NCI-H2029 treated with DMSO at 0.1 percent for 48 hours (cell line): ENCODE measurements at places on chromosomes 1 and 21.

- DNase-seq = no peak
These were observed 15.8 kb upstream of the TTC22 start for GRCh38 chr1:54816951-54817350.

GRCh38 chr1:220321758-220322157 lies 49.5 kb upstream of the RAB3GAP2 start:
- no peak for DNase-seq

- DNase-seq = peak; percentile 1
These were observed 359 bp downstream of the LRRC3 start for GRCh38 chr21:44455524-44456213.

DNA sequence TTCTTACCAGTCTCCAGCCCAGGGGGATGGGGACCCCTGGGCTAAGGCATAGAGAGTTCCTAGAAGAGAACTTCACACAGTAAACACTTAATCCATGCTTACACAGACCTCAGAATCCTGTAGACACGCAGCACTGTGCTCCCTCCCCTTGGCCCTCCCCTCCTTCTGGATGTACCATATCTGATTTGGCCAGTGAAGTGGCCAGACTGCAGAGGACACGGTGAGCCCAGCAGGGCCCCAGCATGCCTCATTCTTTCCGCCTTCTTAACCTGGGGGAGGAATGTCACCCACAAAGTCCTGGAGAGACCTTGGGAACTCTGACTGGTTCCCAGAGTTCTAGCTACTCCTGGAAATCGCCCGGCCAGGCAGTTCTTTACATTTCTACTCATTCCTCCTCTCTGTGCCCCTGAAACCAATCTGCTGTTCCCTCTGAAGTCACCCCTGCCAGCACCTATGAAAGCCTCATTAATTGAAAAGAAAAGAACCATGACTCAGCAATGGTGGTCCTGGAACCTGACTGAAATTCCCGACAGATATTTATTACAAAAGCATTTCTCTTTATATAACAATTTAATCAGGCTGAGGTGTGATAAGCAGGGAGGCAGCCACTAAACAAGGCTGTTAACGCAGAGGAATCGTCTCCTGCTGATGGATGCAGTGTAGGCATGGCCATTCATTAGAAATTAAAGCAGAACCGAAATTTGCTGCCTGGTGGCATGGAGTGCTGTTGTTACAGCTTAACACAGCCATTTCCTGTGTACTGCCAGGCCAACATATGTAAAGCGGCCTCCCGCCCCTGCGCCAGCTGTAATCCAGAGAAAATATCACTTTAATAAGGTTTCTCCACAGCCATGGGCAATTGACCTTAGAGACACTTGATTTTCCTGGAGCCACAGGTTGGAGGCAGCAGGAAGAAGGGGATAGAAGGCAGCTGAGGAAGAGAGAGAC lies 74.6 kb upstream of the KCND3 start:
- no peak for DNase-seq

DNA sequence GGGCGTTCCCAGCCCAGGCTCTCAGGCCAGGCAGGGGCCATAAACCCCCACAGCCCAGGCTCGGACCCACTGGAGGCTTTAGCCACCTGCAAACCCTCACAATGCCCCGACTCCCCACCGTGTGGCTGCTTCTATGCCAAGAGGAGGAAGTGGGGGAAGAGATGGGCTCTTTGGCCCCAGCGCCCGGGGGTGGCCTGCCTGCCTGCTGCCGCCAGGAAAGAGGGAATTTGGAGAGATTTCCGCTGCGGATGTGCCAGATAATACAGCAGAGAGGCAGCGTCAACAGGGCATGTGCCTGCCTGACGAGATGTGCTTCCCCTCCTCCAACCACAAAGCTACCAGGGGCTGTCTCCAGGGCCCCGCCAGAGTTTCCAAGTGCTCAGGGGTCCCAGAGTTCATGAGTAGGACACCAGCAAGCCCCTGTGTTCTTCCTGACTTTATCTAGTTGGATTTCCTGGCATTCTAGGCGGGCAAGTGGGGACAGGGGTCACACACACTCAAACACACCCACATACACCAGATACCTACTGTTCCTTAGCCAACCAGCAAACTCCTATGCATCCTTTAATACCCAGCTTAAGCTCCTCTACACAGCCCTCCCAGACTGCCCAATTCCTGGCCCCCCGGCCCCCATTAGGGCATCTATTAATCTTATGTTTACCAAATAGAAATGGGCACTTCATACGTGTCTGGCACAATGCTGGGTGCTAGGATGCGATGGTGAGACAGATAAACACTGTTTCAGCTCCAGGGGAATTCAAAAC lies 14.1 kb downstream of the EPHA2 start:
- DNase-seq = no peak

DNA sequence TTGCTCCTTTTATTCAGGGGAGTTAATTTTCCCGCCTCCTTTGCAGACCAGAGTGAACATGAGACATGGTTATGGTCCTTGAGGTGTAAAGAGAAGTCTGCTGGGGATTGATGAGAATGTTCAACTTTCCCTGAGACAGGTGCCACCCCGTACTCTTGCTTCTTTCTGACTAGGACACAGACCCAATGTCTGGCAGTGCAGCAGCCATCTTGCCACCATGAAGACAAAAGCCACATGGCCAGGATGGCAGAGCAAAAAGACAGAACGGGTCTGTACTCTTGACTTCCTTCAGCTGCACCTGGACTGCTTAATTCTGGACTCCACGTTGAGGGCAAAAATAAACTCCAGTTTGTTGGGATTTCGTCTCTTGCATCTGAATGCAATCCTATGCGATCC lies 54.1 kb downstream of the KLHDC7A start:
- DNase-seq = no peak

DNA sequence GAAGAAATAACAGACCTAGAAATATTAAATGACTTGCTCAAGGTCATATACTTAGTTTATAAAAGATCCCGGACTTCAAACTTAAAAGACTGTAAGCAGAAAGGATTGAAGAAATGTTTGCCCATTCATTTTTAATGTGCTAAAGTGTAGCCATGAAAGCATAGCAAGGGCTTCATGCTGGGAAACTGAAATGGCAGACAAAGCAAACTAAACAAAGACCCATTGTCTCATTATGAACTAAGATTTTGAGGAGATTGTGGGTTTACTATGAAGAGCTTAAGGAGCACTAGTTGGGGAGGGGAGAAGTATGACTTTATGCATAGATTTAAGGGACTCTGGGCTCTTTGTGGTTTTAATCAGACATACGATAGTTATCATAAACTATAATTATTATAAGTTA lies 26.3 kb downstream of the ADAMTS1 start:
- DNase-seq = no peak

- DNase-seq = no peak
These were observed 338.8 kb downstream of the PLA2G4A start for GRCh38 chr1:187167555-187167954.

DNA sequence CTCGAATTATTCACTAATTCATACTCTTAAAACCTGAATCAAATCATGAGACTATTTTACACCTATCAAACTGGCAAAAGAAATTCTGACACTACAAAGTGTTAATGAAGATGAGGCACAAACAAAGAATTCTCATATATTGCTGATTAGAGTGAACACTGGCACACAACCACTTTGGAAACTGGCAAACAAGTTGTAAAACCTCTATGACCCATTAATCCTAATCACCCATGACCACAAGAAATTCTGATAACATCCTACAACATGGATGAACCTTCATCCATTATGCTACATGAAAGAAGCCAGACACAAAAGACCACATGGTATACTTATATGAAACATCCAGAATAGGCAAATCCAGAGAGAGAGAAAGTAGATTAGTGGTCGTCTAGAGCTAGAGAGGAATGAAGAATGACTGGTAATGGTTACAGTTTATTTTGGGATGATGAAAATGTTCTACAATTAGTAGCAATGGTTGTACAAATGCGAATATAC lies 8.5 kb downstream of the GPBP1L1 start:
- no peak for DNase-seq

DNA sequence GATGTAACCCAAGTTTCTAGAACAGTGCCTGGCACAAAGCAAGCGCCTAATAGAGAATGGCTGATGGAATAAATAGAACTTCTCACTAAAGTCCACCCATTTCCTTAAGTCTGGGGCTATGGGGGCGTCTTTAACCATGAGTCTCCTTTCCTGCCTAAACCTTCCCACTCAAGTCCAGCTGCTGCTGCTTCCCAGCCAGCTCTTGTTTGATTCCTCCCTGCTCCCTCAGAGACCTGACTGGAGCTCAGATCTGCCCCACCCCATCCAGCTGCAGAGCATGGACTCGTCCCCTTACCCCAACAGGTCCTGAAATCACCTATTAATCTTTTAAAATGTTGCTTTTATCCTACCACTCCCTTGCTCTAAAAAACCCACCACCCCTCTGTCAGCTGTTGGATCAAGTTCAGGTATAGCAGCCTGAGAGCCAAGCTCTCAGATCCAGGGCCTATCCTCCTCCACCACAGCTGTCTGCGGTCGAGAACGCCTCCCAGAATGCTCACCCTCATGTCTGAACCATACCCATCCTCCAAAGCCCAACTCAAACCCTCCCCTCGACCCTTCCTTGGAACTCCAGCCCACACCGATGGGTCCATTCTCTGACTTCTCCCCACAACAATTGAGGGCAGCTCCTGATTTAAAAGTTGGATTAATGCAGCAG lies 12.8 kb upstream of the GALNT2 start:
- no peak for DNase-seq

GRCh38 chr1:40879482-40880175 lies 17.5 kb upstream of the CITED4 start:
- no peak for DNase-seq

- no peak for DNase-seq
These were observed 194.2 kb upstream of the FMN2 start for GRCh38 chr1:239897458-239897857.

GRCh38 chr1:227315629-227316346 lies 2.5 kb downstream of the CDC42BPA start:
- no peak for DNase-seq

DNA sequence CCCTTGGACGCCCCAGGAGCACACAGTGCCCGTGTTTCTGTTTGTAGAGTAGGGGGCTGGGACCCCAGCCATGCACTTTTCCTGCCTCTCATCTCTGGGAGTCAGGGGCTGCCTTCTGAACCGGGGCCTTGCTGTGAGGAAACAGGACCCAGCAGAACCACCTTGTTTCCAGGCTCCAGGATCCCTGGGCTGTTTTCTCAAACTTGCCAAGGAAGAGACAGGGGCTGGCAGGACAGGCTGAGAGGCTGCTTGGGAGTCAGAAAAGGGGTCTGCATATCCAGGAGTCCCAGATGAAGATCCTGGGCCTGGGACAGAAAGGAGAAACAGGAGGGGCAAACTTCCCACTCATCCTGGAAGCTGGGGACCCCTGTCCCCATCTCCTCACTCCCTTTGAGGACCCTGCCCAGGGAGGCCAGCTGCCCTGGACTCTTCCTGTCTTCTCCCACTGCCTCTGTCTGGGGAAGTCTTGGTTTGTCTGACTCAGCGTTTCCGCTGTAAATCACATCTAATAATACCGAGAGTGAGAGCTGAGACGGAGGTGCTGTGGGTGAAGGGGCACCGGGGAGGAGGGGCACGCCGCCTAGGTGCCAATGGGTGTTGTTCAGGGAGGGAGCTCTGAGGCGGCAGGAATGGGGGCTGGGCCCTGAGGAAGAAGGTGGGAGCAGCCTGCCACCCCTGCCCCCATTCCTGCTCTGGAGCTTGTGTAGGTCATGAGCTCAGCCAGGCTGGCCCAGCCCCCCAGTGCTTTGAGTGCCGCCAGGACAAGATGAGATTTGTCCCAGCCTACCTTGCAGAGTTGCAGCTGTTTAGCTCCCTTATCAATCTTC lies 16.7 kb downstream of the POU3F1 start:
- DNase-seq = no peak

- no peak for DNase-seq
These were observed 29.4 kb downstream of the HMGB4 start for GRCh38 chr1:33893147-33893830.

DNA sequence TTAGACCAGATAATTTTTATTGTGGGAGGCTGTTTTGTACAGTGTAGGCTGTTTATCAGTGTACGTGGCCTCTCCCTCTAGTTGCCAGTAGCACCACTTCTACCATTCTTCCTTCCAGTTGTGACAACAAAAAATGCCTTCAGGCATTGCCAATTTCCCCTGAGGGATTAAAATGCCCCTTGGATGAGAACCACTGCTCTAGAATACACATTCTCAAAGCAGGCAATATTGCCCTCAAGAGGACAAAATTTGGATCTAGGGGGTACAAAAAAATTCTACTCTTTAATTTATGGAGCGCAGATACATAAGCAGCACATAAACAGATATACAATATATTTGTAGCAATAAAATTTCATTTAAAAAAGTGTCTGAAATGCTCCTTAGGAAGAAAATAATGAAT lies 674.6 kb downstream of the PTPRC start:
- DNase-seq = no peak

- DNase-seq = no peak
These were observed 2.3 kb upstream of the RNF19B start for GRCh38 chr1:32966900-32967299.

DNA sequence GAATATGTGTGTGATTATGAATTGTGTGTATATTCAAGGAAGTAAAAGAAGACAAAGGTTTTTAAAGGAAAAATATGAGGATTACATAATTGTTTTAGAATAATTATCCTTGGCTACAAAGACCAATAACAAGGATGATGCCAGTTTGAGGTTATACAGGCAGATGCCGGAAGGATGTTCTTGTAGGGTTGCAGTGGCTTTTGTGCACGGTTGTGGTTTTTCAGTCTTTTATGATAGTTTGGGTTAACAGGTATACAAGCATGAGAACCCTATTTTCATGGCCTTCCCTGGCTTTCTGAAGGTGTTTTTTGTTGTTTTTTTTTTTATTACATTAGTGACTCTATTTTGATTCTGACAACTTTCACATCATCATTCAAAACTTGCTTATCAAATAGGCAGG lies 4.9 kb downstream of the CR2 start:
- DNase-seq = no peak

- no peak for DNase-seq
These were observed 114.6 kb upstream of the KIAA0040 start for GRCh38 chr1:175307160-175307559.

DNA sequence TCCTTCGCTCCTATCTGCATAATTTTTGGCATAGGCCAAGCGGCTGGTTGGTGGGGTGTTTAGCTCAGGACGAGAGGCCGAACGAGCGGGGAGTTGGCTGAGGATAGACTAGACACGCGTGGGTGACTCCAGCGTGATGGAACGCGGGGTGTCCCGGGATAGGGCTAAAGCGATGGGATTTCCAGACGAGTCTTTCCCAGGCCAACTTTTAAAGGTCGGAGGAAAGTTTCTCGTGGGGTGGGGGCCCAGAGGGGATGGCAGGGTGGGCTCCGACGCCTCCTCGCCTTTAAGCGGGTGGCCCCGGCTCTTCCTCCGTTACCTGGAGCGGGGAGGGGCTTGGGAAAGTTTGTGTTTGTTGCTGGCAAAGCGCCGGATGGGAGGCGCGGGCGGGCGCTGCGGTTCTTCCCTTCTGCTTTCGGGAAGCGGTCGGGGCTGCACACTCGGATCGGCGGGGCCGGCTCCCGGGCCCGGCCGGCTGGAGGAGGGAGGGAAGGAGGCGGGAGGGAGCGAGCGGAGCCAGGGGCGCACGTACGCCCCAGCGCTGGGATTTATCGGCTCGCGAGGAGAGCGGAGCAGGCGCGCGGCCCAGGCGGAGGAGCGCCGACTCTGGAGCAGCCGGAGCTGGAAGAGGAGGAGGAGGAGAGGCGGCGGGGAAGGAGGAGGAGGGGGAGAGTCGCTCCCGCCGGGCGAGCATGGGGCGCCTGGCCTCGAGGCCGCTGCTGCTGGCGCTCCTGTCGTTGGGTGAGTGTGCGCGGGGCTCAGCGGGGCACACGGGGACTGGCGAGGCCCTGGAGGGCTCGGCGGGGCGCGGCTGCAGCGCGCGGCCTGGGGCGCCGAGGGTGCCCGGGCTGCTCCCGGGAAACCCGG lies at the start of gene PTGFRN:
Gene PTGFRN, plus strand, starts transcription at position 405 of the 867 bp plus-strand sequence. Its CDS starts 288 bp downstream, at position 693.
- DNase-seq = no peak
